Lung microvascular endothelial cell (primary cell): ENCODE measurements at places on chromosomes 7 and 10.
A peak's percentile ranks its signal among the peaks of the same experiment; 100 is the strongest.

DNA sequence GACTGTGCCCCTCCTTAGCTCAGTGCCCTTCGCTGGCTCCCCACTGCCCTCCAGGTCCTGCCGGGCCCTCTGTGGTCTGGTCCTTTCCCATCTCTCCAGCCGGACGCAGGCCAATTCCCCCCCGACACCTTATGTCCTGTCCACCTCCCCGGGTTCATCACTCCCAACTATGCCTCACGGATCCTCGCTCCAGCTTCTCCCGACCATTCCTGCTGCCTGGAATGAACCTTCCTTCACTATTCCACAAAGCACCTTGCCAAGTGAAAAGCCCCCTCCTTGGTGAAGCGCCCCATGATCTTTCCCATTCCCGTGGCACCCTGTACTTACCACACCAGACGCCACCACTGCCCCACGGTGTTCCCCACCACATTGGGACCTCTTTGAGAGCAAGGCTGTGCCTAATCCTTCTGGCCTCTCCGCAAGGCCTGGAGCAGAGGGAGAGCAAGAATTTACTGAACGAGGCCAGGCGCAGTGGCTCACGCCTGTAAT lies 47.2 kb downstream of the TMEM270 start:
- no peak for DNase-seq

- no peak for DNase-seq
Measured at GRCh38 chr10:12384906-12385305, 35.6 kb downstream of the CAMK1D start.

DNA sequence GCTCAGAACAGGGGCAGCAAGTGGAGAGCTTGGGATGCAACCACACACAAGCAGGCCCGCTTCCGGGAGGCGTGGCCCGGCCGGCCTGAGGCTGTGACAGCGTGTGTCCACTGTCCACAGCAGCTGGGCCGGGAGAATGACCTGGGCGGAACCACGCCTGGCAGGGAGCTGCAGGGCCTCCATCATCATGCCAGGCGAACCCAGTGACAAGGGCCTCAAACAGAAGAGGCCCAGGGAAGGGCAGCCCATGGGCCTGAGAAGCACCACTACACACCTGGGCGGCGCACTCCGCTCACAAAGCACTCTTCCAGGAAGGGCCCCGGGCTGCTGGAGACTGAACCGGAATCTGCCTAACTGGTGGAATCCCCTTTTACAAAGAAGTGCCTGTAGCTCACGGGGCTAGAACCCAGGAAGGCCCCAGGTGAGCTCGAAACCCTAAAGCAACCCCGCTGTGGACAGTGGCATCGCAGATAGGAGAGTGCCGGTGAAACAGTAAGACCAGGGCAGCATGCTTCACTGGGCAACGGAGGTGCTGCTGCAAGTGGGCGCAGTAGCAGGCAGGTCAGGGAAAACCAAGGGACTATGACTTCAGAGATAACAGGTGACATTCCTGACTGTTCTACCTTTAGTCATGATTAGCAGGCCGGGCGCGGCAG lies 66.0 kb downstream of the MAD1L1 start:
- DNase-seq, result no peak

GRCh38 chr10:86658751-86659150 lies 4.4 kb downstream of the OPN4 start:
- no peak for DNase-seq

GRCh38 chr10:24958721-24959381 lies 6.4 kb upstream of the PRTFDC1 start:
- peak; percentile 37 for DNase-seq

DNA sequence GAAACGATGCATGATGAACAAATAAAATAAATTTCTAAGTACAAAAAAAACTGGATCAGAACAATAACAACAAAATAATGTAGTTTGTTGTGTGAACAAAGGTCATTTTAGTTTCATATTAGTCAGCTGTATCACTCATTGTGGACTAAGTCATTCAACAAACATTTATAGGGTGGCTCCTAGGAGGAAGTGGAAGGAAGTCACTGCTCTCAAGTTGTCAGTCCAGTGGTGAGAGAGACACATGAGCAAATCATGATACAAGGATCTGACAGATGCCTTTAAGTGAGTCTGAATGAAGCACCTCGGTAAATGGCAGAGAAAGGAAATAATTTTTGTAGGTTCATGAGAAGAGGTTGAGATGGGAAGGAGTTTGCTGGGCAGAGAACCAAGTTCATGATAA lies 56.8 kb downstream of the EPDR1 start:
- DNase-seq, result no peak

- DNase-seq, result peak; percentile 71
Measured at GRCh38 chr7:112898432-112899290, 108.5 kb upstream of the TMEM168 start.

GRCh38 chr10:75916906-75917305 lies 485.5 kb downstream of the LRMDA start:
- DNase-seq, result no peak

DNA sequence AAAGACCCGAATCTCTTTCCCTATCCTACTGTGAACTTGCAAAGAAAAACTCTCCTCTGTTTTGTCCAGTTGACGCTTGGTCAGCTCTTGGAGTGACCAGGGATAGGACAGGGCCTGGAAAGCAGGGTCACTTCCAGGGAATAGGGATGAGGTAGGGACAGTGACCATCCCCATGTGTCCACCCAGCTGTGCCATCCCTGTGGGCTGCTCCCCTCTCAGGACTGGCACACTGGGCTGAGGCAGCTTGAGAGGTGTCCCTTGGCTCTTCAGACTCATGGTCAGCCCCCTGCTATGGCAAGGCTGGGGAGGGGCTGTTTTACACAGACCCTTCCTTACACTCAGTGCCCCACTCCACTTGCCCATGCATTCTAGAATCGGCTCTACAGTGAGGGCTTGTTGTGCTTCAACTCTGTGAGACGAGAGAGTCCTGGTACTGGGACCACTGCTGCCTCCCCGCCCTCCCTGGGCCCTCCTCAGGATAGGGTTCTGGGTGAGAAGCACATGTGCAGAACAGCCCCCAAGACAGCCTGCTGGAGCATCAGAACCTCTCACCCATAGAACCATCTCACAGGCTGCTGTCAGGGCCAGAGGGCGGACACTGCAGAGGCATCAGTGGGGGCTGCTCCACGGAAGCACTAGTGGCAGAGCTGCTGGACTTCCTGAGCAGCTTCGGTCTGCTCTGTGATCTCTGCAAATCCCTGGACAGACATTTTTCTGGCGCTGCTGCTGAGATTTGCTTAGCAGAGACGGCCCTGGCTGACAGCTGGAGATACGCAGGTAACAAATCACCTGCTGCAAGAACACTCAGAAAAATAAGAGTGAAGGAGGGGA lies 202.8 kb upstream of the CXCL12 start:
- no peak for DNase-seq

DNA sequence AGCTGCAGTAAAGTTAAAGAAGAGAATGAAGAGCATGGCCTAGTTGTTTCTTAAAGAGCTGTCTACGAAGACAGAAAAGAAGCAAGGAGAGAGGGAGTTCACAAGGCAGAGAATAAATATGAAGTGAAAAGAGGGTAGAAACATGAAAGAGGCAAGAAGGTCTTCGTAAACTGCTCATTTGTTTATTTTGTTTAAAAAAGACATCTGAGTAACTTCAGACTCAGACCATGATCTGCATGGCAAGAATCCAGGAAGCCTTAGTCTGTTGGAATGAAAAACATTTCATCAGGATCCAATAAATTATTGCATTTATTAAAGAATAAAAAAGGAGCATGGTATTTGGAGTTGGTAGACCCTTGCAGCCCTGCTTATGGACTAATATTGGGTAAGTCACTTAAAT lies 151.1 kb downstream of the SEM1 start:
- DNase-seq, result peak; percentile 1
